Glomerular endothelial cell (primary cell): ENCODE measurements at places on chromosomes 6 and 20.

DNA sequence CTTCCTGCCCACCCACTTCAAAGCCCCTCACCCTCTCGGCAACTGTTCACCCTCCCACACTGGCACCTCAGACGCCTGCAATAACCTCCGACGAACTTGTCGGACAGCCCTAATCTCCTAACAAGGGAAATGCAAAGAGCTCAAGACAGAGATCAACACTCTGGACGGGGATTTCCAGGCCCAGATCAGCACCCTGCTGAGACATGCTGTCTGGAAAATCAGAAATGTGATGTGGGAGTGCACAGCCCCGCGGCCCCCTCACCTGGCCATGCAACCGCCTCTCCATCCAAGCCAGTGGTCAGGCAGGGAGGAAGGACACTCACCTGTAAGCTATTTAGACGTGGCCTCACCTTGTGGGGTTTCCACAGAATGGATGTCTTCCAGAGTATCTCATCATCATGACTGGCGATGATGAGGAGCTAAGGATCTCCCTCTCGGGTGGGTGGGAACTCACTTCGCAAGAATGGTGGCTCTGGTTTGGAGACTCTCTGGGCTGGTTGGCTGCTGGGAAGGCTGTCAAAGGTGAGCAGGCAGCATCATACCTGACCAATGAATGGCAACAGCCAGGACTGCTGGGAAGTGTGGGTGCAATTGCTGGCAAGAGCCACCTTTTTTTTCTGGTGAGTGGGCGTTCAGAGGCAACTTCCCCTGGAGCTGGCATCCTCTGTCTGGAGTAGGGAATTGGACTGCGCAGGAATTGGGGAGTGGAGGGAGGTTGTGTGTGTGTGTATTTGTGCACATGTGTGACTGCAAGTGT is 28.1 kb upstream of the ADTRP start:
- DNase-seq: no peak

- DNase-seq: no peak
These were observed 104.1 kb upstream of the BMP5 start for GRCh38 chr6:55979526-55979925.

DNA sequence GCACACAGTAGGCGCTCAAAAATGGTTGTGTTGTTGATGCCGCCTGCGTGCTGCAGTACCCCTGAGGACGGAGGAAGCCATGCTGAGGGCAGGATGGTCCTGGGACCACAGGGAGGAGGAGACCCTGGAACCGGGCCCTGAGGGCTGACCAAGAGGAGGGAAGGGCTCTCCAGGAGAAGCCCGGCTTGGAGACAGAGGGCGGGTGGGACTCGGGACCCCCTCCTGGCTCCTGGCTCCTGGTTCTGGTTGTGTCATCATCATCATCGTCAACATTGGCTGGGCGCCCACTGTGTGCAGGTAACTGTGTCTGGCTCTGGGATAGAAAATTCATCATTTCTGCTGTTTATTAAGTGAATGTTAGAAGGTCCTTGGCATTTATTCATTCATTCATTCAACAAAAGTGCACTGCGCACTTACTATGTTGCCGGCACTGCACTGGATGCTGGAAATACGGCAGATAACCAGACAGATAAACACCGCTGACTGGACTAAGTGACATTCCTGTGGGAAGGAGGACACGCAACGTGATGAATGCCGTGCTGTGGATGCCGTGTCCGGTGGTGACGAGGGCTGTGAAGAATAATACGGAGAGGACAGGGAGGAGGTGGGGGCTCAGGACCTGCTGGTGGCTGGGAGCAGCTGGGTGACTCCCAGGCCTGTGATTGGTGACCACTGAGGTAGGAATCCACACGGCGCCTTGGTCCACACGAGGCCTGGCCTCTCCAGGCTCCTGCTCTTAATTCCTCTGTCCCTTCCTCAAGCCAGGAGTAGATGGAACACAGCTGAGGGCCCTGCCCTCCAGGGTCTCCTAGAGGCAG is 35.3 kb downstream of the SPDEF start:
- no peak for DNase-seq

- DNase-seq: no peak
These were observed 120.9 kb downstream of the MANEA start for GRCh38 chr6:95698271-95698670.

GRCh38 chr6:32796848-32797776 is 19.7 kb downstream of the HLA-DOB start:
- DNase-seq: no peak

GRCh38 chr6:23980965-23981364 is 145.1 kb upstream of the NRSN1 start:
- DNase-seq: no peak

GRCh38 chr6:125714441-125715090 is 34.9 kb upstream of the HEY2 start:
- no peak for DNase-seq

- no peak for DNase-seq
These were observed 19.7 kb downstream of the AKIRIN2 start for GRCh38 chr6:87682310-87682709.

DNA sequence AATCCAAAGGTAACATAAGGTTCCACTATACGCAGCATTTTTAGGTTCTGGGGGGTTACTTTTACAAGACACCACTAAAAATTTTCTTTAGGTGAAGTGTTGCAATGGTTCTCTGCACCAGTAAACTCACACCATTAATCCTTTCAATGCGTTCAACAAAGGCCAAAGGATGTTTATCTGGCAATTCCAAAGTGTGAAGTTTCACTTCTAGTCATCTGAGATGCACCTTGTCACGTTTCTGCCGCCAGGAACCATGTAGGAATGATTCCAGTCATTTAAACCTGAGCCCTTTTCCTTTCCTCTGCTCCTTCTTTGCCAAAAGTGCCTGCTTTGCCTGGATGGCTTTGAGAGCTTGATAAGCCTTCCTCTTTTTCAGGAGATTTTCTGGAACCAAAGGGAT is 54.8 kb downstream of the CD164 start:
- DNase-seq: no peak

DNA sequence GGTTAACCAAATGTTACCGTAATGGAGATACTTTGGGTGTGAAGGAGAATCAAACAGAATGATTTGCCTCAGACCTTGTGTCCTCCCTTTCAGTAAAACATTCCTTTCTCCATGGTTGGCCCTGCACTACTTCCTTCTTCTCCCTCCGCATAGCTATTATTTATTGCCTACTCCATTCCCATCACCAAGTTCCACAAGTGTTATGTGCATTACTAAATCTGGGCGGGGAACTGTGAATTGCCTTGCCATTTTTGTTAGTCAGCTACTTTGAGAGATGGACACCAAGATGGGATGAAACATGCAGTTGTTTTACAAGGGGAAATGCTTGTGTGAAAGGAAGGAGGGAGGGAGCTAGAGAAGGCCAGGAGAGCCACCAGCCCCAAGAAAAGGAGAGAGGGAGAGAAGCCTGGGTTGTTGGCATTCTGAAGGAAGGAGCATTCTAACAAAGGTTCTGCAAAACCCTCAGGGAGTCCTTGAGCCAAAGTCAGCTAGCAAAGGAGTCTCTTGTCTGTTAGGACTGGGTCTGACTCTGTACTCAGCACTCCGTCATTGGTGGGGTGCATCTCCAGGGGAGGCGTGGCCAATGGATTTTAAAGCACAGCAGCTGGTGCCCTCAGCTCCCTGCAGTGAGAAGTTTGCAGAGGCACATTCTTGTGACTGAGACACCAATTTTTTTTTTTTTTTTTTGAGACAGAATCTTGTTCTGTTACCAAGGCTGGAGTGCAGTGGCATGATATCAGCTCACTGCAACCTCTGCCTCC is 83.6 kb upstream of the CHD6 start:
- DNase-seq: no peak

DNA sequence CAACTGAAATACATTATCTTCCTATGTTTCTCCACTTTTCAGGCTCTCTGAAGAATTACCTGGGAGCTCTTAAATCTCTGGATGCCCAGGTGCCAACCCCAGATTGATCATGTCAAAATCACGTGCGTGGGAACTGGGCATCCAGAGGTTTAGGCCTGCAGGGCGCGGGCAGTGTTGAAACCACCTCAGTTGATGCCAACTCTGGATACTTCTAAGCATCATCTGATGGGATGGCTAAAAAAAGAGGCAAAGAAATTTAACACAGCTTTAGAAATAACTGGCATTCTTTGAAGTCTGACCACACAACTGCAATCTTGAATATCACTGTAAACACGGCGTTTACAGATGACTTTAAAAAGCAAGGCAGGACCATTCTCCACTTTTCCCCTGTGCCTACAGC is 41.9 kb downstream of the PTGIS start:
- no peak for DNase-seq

DNA sequence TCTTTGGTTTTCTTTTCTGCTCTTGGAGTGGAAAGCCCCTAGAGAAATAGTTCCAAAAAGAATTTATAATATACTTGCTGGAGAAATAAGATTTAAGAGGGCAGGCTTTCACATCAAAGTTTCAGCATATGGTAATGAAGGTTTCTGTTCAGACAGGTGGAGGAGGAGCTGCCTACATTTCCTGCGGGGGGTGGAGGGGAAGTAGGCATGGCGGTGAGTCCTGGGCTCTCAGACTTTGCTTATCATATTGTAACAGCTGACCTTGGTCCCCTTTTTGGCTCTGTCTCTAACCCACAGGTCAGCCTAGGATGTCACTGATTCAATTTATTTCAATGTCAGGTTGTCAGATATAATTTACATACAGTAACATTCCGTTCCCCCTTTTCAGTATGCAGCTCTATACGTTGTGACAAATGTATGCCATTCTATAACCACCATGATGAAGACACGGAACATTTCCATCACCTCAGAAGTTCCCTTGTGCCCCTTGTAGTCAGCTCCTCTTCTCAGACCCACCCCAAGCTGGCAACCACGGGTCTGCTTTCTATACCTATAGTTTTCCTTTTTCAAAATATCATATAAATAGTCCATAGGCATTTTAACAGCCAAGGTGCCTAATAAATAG is 77.6 kb upstream of the GGTLC1 start:
- DNase-seq: no peak

GRCh38 chr20:5065879-5066383 is 53.8 kb downstream of the PCNA start:
- DNase-seq: peak; percentile 71

- DNase-seq: no peak
These were observed 31.0 kb downstream of the TOMM6 start for GRCh38 chr6:41818271-41819054.

GRCh38 chr20:49161428-49162152 is 26.5 kb downstream of the STAU1 start:
- no peak for DNase-seq

- DNase-seq: no peak
These were observed 61.1 kb downstream of the PFDN4 start for GRCh38 chr20:54268941-54269340.

GRCh38 chr6:33967966-33968724 is 164.3 kb upstream of the MLN start:
- DNase-seq: no peak

DNA sequence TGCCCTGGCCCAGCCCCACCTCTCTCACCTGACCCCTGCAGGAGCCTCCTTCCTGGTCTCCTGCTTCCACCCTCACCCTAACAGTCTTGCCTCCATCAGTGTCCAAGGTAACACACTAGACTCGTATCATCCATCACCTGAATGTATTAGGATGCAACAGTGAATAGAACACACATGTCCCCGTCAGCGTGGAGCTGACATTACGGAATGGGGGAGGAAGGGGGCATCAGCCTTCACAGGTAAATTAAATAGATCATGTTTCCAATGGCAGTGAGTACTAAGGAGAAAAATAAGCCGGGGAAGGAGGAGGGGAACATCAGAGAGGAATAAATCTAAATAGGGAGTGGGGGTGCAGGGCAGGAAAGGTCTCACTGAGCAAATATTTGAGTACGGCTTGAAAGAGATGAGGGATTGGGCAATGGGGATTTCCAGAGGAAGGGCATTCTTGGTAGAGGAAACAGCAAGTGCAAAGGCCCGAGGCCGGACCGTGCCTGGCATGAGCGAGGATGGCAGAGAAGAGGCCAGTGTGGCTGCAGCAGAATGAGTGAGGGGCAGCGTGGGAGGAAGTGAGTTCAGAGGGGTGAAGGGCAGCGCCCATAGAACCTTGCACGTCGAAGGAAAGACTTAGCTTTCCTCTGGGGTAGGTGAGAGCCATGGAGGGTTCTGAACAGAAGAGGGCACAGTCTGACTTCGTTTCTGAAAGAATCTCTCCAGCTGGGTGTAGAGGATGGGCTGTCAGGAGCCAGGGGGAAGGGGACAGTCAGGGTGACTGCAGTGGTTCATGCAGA is 110.1 kb upstream of the PTPN1 start:
- DNase-seq: no peak

- DNase-seq: no peak
These were observed 209.7 kb upstream of the TENT5A start for GRCh38 chr6:81962198-81962597.

DNA sequence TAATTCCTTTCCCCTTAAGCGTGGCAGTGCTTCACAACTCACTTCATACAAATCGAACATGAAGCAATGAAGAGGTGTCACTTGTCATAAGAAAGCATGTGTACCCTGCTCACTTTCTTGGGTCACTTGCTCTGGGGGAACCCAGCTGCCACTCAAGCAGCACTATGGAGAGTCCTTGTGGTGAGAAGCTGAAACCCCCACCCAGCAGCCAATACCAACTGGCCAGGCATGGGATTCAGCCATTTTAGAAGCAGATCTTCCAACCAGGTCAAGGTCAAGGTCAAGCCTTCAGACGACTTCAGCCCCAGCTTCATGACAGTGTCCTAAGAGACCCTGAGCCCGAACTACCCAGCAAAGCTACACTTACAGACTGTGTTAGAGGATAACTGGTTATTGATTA is 62.8 kb downstream of the PSMB1 start:
- no peak for DNase-seq

- no peak for DNase-seq
These were observed 31.2 kb downstream of the MUC22 start for GRCh38 chr6:31041372-31041974.

GRCh38 chr6:44642349-44642748 is 254.8 kb downstream of the CDC5L start:
- no peak for DNase-seq

DNA sequence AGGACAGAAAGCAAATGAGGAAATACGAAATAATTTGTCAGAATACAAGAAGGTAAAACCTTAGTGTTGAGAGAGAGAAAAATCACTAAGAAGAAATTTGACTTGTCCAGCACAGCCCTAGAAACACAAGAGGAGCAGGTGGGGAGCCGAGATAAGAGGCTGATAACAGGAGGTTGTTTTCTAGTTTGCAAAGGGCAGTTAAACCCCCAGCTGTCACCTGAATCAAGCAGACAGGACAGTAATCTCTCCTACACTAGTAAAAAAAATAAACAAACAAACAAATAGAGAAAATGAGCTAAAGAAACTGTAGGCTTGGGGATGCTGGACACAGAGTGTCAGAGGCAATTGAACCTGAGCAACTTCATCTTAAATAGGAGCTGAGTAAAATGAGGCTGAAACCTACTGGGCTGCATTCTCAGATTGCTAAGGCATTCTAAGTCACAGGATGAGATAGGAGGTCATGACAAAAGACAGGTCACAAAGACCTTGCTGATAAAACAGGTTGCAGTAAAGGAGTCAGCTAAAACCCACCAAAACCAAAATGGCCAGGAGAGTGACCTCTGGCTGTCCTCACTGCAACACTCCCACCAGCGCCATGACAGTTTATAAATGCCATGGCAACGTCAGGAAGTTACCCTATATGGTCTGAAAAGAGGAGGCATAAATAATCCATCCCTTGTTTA is 40.4 kb downstream of the FAM184A start:
- DNase-seq: no peak
